ENCODE measurements at places on chromosomes 5 and 9.
A peak's percentile ranks its signal among the peaks of the same experiment; 100 is the strongest.

- DNase-seq, result no peak
Measured at GRCh38 chr9:137491735-137492432, 32.8 kb upstream of the NSMF start.

GRCh38 chr5:14155739-14156138 lies 12.6 kb downstream of the TRIO start:
- no peak for DNase-seq

DNA sequence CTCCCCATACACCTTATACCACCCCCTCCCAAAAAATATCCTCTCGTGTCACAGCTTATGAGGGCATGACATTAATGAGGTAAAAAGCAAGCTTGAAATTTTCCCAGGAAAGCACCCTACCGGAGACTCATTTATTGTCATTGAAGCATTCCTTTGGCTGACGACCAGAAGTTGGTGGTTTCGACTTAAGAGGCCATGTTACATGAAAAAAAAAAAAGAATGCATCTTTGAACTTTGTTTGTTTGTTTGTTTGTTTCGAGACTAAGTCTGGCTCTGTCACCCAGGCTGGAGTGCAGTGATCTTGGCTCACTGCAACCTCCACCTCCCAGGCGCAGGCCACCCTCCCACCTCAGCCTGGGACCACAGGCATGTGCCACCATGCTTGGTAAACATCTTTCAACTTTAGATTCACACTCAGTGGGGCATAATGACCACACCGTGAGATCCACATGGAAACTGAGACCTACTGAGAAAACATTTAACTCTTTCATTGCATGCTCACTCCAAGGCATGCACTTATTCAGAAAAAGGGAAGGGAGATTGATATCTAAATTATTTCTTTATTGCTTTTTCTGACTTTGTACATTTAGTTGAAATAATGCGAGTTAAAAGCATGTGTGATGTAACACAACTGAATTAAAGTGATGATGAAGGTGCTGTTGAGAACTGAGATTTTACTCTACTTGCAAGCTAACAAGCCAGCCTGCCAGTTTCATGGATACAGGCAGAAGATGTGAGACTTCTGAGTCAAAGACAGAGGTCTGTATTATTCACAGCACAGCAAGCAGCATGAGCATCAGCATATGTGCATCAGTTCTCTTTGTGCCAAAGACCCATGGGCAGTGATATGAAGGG lies 5.1 kb upstream of the RAB14 start:
- no peak for DNase-seq

DNA sequence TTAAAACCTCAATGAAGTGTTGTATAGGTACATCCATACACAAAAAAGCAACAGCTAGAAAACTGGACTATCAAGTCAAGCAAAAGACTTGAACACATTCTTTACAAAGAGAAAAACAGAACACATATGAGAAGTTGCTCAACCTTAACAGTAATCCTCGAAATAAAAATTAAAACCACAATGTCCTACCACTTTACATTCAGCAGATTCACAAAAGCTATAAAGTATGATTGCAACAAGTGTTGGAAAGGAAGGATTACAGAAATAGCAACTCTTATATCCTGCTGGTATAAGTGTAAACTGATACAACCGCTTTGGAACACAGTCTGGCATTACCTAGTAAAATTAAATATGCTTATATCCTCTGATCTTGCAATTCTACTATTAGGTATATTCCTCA lies 28.5 kb upstream of the GOLGA1 start:
- DNase-seq, result no peak

- DNase-seq, result no peak
Measured at GRCh38 chr5:117713585-117714198, 1139.1 kb upstream of the SEMA6A start.

DNA sequence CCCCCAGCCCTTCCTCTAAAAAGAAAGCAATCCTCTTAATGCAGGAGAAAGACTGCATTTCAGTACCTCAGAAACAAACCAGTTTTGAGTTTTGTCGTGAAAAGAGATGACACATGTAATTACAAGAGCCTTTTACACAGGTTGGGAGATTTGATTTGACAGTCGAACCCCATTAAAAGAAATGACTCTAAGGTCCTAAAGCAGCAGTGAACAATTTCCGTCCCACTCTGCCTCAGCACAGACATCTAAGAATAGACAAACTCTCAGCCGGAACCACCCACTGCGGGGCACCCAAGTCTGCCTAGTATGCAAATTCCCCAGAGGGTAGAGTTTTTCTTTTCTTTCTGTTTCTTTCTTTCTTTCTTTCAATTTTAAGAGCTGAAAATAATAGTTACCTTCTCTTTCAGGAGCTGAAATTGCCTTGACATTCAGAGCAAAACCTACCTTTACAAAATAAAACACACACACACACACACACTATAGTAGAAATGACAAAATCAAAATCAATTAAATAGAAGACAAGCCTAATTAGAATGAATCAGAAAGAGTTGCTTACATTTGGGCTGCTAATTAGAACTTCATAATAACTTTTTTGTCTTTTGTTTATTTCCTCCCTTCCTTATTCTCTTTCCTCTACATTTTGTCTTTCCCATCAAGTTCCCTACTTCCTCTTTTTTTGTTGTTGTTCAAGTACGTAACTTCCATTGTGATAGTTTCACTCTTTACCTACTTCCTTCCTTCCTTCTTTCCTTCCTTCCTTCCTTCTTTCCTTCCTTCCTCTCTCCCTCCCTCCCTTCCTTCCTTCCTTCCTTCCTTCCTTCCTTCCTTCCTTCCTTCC lies 65.1 kb downstream of the BASP1 start:
- DNase-seq, result no peak

DNA sequence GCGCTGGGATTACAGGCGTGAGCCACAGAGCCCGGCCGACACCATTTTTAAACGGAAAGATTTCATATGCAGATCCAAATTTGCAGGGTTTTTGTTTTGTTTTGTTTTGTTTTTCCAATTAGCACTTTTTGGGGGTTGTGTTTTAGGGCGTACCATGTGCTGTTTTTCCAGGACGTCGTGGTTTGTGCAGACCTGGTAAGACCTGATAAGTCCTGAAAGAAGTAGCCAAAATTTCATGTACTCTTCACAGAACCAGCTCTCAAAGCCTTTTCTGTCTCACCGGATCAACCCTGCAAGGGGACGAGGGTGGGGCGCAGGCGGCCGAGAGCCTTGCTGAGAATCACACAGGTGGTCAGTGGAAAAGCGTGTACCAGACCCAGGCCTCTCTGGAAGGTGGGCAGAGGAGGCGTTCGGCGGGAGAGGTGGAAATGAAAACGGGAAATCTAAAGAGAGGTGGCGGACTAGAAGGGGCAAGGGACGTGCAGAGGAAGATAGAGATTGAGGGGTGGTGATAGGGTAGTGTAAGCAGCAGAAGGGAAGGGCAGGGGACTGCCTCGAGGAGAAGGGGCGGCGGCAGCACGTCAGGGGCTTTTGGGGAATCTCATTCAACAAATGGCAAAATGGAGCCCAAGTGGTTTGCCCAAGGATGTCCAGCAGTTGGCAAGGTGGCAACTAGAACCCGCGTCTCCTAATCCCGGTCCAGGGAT lies 1.1 kb upstream of the FAF2 start:
- DNase-seq, result no peak

GRCh38 chr5:108935611-108936010 lies 187.9 kb downstream of the FER start:
- no peak for DNase-seq

- no peak for DNase-seq
Measured at GRCh38 chr9:19385786-19386501, 5.9 kb upstream of the RPS6 start.

- no peak for DNase-seq
Measured at GRCh38 chr5:167442922-167443321, 848.5 kb upstream of the WWC1 start.

GRCh38 chr5:58073243-58073642 lies 386.6 kb downstream of the PLK2 start:
- DNase-seq, result no peak

GRCh38 chr5:41097642-41098041 lies 26.5 kb upstream of the MROH2B start:
- no peak for DNase-seq

DNA sequence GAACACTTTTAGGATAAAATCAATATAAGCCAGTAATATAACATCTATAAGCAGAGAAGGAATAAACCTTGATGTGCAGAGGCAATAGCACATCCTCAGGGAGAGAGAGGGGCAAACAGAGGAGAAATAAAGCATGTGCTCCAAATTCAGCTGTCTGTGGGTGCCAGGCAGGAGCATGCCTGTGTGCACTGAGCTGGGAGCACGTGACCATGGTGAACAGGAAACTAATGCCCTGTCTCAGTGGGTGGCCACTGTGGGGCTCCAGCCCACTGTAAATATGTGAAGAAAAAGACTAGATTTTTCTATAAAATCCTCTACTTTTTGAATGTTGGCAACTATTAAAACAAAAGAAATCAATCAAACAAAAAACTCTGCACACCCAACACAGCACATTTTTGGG lies 55.3 kb downstream of the FYB1 start:
- DNase-seq, result peak; percentile 57

GRCh38 chr9:133980864-133981588 lies 11.1 kb downstream of the VAV2 start:
- DNase-seq, result no peak

- DNase-seq, result no peak
Measured at GRCh38 chr9:129282731-129283211, 104.7 kb upstream of the IER5L start.
